Thoracic aorta (tissue), 2 donors: ENCODE measurements at places on chromosomes 16 and 17. TPM values are rescaled to one million over a fixed set of nuclear protein-coding genes. Genes with fewer than 3 reads are reported as not detected.

DNA sequence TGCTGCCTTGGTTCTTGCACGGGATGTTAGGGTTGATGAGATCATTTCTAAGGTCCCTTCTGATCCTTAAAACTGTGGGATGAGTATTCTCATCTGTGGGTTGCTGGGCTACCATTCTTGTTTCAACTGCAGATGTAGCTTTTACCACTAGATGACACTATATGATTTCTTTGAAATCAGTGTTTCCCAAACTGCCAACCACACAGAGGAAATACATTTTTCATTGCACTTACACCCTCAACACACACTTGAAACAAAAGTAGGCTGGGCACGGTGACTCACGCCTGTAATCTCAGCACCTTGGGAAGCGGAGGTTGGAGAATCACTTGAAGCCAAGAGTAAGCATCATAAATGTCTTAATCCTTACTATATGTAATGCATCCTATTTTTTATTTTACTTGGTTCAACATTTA is 15.3 kb downstream of the LCMT1 start:
- H3K27ac ChIP-seq: no peak overlapping the region
- no peak overlapping the region for H3K4me3 ChIP-seq
- no peaks in the 10 kb centered on the region for H3K36me3 ChIP-seq
- no peaks in the 10 kb centered on the region for H3K4me1 ChIP-seq

DNA sequence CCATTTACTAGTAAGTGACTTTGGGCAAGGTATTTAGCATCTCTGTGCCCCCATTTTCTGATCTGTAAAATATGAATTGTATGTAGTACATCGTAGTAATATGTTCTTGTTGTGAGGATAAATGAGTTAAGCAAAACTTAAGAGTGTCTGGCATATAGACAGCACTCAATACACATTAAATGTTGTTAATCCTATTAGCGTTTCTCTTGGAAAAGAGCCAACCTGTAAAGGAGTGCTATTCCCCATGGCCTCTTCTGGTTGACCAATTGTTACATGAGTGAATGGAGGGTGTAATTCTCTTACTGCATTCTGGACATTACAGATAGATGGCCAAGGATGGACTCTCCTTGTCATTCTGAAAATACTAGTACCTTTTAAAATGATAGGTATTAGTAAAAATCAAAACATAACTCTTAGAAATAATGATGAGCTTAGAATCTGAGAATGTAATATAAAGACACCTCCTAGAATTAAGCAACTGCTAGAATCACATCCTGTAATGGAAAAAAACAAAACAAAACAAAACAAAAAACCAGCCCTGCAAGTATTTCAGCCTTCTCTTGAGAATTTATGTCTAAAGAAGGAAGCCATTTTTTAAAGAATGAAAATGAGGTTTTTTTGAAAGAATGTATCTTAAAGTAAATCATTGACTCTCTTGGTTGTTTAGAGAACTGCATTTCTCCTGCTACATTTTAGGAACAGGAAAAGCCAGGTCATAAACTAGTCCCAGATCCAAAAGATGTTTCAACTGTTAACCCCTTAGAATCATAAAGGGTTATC is 30.5 kb downstream of the IQCK start:
- no peaks in the 10 kb centered on the region for H3K36me3 ChIP-seq
- no peaks in the 10 kb centered on the region for H3K27me3 ChIP-seq
- H3K4me1 ChIP-seq: peaks cover 12% of the 10 kb centered on the region

- no peak overlapping the region for H3K27ac ChIP-seq
- H3K36me3 ChIP-seq: peaks cover 46% of the 10 kb centered on the region
- no peaks in the 10 kb centered on the region for H3K4me1 ChIP-seq
- no peak overlapping the region for H3K4me3 ChIP-seq
- no peak for DNase-seq
These were observed 10.6 kb upstream of the SLC38A8 start for GRCh38 chr16:84053237-84053636.

DNA sequence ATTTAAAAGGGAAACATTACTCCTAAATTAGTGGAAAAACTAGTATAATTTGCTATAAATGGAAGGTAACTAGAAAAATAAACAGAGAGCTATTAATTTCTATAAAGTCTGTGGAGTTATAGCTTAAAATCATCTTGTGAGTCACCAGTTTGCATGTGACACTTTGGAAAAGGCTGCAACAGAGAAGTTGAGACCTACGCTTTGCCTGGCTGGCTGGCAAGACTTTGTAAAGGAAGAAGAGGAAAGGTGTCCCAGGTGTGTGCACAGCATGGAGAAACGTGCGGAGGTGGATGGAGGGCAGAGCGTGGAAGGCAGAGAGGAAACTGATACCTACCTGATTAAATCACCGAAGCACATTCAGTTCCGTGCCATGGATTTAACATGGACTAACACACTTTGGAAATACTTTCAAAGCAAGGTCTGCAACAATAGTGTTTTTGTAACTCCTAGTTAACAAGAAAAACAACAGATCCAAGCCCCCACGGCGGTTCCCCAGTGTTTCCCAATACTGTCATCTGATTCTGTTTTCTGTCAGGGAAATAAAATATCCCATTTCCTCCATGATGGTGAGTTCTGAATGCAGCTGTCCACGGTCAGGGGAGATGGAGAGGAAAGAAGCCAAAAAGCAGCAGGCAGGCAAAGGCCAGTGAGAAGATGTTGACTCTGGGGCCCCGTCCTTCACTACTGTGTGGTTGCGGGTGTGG is 134.8 kb downstream of the XYLT1 start:
- peak overlapping the region; percentile 12 for H3K4me3 ChIP-seq
- DNase-seq: no peak
- H3K27me3 ChIP-seq: no peaks in the 10 kb centered on the region
- peaks cover 19% of the 10 kb centered on the region for H3K4me1 ChIP-seq
- peak overlapping the region; percentile 62 for H3K27ac ChIP-seq

GRCh38 chr16:86558355-86559193 is 3.5 kb upstream of the MTHFSD start:
- no peaks in the 10 kb centered on the region for H3K36me3 ChIP-seq
- H3K27me3 ChIP-seq: no peaks in the 10 kb centered on the region
- H3K27ac ChIP-seq: peak overlapping the region; percentile 80
- DNase-seq: no peak
- peak overlapping the region; percentile 63 for H3K4me3 ChIP-seq

The KDM6B gene
- 9.5 TPM for total RNA-seq

The ZNHIT3 gene
- 27.1 TPM for total RNA-seq
